Endothelial cell of umbilical vein (primary cell): ENCODE measurements at places on chromosomes 7 and 10. TPM values are rescaled to one million over a fixed set of nuclear protein-coding genes. Genes with fewer than 3 reads are reported as not detected.
A peak's percentile ranks its signal among the peaks of the same experiment; 100 is the strongest.

DNA sequence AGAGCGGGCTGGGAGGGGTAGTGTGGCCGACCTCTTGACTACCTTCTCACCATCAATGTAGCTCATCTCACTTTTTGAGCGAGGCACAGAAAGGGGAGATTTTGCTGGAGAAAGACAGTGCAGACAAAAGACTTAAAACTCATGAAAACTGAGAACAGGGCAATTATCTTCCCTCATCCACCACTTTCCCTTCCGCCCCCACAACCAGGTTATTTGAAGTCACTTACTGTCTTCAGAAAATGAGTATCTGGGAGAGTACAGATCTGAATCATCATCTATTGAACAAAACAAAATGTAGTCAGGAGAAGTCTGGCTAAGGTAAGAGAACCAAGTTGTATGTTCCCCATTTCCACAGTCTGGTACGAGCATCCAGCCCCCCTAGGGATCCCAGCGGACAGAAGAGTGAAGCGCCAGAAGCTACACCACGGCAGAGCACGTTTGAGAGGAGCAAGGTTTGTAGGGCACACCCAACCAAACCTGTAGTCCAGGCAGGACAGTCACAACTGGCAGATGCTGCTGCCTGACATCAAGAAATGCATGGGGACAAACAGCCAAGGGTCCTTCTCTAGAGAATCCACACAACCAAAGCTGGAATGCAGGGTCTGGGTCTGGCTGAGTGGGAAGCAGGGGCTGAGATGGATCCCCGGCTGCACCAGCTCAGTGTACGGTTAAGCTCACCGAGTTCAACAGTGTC lies 93.4 kb upstream of the PDLIM1 start:
- no peak for DNase-seq

DNA sequence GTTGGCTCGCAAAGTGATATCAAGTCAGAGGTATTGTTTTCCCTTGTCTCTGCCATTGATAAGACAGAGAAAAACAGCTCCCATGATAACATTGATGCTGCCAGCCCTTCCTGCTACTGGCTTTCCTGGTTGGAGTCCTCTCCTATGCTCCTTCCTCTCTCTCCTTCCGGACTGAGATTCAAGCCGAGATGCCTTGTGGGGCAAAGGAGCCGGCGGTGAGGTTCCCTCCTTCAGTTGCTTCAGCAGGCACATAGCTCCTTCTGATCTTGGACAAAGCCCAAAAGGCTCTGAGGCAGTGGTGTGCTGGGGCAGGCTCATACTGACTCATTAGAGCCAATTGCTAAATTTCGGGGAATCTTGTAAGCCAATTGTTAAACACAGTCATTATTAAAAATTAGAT lies 8.8 kb upstream of the ZCCHC24 start:
- no peak for DNase-seq

- peak; percentile 28 for DNase-seq
Observed at GRCh38 chr7:65722361-65722792, 150.5 kb upstream of the VKORC1L1 start.

The GRM3 gene
- total RNA-seq = not detected in 2 replicates

DNA sequence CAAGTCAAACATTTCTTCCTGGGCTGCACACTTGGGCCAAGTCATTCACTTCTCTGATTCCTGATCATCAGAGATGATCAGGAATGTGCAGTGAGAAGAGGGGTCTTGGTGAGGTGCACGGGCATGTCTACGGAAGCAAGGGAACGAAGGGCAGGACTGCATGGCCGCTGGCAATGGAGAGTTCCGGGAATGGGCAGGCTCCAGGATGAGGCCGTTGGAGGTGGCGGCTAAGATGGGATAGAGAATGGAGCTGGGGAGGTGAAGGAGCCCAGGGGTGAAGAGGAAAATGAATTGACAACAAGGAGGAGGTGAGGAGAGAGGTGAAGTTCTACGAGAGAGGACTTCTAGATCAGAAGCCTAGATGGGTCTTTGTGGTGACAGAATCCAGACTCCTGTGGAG lies 260.0 kb downstream of the GRID1 start:
- no peak for DNase-seq

DNA sequence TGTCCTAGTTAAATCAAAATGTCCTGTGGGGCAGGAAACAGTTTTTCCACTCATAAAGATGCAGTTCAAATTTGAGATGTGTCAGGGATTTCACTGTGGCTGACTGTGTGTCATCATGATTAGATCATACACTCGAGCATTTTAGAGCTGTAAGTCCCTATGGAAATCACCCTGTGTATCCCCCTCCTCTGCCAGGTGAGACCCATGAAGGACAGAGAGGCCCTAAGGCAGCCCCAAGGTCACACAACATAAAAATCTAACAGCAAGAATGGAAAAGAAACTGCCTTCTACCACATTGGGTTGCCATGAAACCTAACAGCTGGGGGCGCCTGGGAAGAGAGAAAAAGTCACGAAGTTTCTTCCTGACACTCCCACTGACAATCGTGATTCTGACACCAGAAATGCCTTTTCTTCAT lies 135.8 kb downstream of the KCNMA1 start:
- no peak for DNase-seq

DNA sequence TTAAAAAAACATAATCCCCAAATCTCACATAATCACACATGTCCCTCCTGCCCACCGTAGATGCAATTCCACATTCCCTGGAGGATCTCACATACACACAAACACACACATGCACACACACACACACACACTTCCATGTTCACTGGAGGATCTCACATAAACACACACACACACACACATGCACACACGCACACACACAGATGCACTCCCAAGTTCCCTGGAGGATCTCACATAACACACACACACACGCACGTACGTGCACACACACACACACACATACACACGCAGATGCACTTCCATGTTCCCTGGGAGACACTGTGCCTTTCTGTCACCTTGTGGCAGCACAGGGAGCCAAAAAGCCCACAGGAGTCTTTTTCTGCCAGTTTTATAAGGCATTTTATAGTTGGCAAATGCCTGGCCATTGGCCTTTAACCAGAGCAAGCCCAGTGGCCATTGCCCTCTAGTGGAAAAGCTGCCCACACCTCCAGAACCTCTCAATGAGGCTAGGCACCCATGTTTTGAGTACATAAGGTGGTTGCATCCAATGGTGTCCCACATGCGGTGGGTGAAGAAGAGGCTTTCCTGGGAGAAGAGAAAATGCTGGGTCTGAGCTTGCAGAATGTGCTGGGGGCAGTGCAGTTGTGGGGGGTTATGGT lies 115.4 kb upstream of the ACBD5 start:
- DNase-seq = no peak

DNA sequence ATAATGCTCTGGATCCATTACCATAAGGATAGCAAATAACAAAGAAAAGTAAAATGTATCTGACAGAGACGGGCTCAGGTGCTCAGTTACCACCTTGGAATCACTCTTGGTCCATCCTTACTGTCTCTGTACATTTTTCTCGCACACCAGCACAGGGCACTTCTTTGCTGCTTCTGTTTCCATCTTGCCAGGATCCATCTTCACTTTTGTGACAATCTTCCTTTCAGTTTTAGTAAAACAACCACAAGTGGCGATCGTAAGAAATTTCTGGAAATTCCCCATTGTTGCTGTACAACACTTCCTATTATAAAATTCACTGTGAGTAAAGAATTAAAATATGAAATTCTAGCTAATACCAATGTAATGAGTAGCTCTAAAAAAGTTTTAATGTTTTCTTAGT lies 695.5 kb downstream of the GRM8 start:
- no peak for DNase-seq

DNA sequence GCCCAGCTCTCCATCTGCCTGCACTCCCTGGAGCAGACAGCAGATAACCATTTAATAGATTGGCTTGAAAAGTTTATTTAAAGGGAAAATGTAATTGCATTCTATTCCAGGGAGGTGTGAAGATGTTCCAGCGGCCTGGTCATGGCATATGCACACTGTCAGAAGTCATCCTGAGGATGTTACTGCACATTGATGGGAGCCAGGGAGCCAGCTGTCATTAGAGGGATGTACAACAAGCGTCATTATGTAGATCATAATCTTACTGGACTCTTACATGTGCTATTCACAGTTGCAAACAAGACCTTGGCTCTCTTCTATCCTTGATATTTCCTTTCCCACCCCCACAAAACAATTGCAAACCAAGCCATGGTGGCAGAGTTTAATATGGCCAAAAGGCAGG lies 65.4 kb downstream of the FAM204A start:
- DNase-seq = no peak

DNA sequence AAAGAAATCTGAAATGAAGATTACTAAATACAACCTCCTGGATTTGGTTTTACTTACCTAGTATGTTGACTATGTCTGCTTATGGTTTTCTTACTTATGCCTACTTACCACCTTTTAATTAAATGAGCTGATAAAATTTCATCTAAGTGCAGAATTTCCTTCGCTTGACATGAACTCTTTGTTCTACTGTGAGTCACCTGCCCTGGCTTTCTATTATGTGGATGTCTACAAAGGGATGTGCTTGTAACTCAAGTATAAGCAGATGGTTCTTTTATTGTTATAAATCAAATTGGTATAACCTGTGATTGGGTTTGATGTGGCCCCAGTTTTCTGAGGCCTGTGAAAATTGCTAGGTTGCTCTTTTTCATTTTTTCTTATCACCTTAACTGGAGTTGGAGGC lies 389.1 kb upstream of the ANKRD30A start:
- no peak for DNase-seq

The LRRC17 gene
- 22.7 and 31.9 TPM in 2 replicates for total RNA-seq

DNA sequence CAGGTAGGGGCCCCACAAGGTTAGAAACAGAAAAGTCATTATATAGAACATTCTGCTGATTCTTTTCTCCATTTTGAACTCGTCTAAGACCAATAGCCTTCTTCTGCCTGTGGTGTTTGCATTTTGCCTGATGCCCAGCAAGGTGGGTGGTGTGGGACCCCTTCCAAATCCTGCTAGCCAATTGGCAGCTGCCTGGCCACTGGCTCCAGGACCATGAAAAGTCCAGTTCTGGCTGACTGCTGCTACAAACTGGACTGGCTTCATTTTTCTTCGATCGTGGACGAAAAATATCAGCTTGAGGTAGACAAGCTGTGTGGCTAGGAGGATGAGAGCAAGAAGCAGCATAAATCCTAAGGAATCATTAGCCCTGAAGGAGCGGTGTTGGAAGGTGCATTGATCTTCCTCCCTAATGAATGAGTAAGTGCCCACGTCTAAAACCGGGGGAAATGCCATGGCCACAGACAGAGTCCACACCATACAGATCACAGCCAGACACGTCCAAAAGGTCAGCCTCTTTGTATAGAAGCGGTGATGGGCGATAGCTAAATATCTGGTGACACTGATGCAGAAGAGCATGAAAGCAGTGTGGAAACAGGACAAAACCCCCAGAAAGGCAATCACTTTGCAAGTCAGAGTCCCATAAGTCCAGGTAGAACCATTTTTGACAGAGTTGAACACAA lies 2.7 kb downstream of the GPR85 start:
- DNase-seq = no peak

- DNase-seq = no peak
Observed at GRCh38 chr10:132094581-132095234, 29.0 kb downstream of the JAKMIP3 start.

GRCh38 chr10:71990706-71991269 lies 26.6 kb downstream of the CHST3 start:
- DNase-seq = no peak

DNA sequence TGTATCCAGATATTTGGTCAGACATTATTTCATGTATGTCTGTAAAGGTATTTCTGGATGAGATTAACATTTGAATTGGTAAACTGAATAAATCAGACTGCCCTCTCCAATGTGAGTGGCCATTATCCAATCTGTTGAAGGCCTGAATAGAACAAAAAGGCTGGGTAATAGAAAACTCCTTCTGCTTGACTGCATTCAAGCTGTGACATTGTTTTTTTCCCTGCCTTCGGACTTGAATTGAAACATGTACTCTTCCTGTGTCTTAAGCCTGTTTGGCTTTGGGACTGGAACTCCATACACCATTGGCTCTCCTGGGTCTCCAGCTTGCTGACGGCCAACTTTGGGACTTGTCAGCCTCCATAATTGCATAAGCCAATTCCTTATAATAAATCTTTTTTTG lies 36.0 kb upstream of the ARHGAP21 start:
- DNase-seq = no peak

The RAMP3 gene
- not detected in 2 replicates for total RNA-seq

The SLIT1 gene
- 0.05 and 0.20 TPM in 2 replicates for total RNA-seq

- no peak for DNase-seq
Observed at GRCh38 chr10:21456160-21456559, 69.3 kb downstream of the SKIDA1 start.

The EN2 gene
- not detected in 2 replicates for total RNA-seq

The AKR1C2 gene
- total RNA-seq = 0.16 and 1.7 TPM in 2 replicates

- peak; percentile 73 for DNase-seq
Observed at GRCh38 chr10:121598263-121599249, at the start of gene FGFR2. Gene FGFR2 (minus strand): TSS chr10:121598444. CDS start chr10:121593817, 4,627 bp downstream.

DNA sequence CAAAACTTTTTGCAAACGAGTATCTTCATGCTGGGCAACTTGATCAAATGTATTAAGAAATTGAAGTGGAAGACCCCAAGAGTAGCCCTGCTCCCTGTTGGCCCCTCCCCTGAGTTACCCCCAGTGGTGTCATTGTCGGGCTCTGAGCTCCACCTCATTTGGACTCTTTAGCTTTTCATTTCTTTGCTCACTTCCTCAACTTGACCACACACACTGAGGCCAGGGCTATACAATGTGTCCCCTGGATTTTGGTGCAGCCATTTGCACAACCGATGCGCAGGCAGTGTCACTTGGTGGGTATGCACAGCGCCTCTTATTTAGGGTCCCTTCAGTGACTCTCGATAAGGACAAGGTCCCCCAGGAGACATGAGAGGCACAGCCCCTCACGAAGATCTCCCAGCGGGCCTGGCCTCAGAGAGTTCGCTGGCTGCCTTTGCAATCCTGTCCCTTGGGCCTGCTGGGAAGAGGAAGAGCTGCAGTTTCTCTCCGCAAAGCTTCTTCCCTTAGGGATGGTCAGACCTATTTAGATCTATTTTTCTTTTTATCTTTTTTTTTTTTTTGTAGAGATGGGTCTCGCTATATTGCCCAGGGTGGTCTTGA lies 2.5 kb upstream of the MUC3A start:
- DNase-seq = no peak

DNA sequence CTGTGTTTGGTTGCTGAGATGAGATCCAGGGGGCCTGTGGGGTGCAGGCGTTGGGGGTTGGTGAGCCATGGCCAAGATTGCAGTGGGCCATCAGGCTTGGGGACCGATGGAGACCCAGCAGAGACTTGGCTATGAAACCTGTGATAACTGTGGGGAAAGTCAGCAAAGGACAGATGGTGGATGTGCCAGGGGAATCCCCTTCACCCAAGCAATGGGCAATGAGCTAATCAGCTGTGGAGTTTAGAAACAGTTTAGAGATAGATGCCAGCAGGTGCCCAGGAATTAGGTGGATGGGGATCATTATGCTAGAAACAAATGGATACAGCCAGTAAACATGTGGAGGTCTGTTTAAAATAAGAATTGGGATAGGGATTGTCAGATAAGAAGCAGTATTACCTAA lies 151.4 kb upstream of the FERD3L start:
- DNase-seq = no peak

- peak; percentile 15 for DNase-seq
Observed at GRCh38 chr10:52226197-52226847, 87.8 kb upstream of the DKK1 start.

The ANKRD30A gene
- not detected in 2 replicates for total RNA-seq

The ATP6V0A4 gene
- 0.24 TPM in 1 of 2 replicates, not detected in the other for total RNA-seq

GRCh38 chr10:54318470-54318869 lies 482.6 kb downstream of the PCDH15 start:
- DNase-seq = no peak
